ENCODE measurements at places on chromosomes 2 and 18.

DNA sequence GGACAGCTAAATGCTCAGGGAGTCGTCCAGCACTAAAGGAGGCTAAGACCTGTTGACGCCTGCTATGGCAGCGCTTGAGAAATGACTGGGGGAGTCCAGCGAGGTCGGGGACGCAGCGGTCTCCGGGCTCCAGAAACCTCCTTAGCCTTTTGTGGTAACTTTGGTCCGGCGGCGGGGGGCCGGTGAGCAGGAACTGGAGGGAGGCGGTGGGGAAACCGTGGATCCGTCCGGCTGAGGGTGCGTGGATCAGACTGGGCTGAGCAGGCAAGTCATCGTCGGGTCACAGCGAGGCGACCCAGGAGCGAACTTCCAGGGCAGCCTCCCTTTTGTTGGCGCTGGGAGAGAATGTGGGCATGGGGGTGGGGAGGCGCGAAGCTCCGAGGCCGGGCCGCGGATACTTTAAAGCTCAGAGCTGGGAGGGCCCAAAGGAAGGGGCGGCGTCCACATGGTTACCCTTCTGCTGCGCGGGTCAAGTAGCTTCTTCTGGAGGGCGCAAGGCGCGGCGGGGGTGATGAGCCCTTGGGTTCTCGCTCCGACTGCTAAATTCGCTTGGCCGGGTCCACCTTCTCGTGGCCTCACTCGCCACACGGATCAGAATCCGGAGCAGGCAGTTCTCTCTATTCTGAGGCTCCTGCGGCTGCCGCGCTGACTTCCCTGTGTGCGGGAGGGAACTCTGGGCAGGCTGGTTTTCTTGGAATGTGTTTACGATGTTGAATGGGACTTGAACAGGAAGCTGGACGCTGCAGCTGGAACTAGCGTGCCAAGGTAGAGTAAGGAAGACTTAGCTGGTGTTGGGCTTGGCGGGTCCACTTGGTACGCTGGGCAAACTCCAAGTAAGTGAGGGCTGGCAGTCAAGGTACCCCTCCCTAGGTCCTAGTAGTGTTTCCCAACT, 920 bp downstream of the GULP1 start:
- no peak for DNase-seq

DNA sequence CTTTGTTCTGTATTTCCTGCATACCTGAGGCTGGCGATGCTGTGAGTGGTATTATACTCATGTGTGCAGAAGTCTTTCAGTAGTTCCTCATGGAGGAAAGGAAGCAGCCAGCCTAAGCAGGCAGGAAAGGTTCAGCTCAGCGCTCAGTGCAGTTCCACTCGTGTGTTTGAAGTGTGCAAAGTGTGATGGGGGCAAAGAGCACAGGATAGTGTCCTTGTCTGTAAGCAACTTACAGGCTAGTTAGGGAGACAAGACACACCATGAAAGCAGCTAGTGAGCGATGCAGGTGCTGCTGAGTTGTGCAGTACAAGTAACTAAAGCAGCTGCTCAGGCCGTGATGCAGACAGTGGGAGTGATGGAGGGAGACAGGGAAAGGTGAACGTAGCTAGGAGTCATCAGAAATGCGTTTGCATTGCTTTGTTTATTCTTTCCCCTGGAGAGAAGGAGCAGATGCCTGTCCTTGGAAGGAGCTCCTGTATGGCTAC, 146.2 kb downstream of the LDLRAD4 start:
- DNase-seq: no peak

GRCh38 chr2:162932416-162932815, 93.8 kb upstream of the KCNH7 start:
- no peak for DNase-seq

DNA sequence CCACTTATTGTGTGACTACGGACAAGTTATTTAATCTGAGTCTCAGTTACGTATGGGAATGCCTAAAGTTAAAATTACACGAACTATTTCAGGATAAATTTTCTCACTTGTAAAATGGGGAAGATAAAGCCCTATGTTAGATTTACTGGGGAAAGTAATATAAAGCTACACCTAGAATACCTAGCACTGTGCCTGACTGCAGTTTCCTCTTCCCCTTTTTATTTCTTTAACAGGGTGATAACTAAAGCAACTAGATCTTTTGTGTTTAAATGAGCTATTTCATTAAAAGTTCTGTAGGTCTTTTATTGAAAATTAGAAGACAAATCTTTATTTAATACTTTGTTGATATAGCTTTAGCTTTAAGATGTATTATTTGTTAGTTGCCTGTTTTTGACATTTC, 5.0 kb downstream of the B3GNT2 start:
- no peak for DNase-seq

GRCh38 chr18:10705786-10706185, 180.0 kb downstream of the NAPG start:
- DNase-seq: no peak

DNA sequence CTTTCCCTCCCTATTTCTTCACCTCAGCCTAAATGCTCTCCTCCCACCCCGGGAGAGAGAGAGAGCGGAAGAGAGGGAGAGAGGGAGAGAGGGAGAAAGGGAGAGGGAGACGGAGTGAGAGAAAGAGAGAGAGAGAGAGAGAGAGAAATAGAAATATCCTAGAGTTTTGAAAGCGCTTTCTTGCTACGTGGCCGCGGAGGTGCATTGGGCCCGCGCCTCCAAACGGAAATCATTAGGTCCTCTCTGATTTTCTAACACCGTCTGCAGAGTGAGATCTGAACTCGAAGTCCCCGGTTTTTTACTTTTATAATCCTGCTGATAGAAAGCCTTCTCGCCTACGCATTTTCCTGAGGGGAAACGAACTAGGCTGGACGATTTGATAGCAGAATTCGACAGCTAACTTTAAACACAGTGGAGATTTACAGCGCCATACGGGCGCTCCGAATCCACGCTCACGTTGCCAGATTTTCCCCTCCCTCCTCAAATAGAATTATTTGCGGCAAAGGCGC, 903 bp upstream of the EVX2 start:
- DNase-seq: no peak

DNA sequence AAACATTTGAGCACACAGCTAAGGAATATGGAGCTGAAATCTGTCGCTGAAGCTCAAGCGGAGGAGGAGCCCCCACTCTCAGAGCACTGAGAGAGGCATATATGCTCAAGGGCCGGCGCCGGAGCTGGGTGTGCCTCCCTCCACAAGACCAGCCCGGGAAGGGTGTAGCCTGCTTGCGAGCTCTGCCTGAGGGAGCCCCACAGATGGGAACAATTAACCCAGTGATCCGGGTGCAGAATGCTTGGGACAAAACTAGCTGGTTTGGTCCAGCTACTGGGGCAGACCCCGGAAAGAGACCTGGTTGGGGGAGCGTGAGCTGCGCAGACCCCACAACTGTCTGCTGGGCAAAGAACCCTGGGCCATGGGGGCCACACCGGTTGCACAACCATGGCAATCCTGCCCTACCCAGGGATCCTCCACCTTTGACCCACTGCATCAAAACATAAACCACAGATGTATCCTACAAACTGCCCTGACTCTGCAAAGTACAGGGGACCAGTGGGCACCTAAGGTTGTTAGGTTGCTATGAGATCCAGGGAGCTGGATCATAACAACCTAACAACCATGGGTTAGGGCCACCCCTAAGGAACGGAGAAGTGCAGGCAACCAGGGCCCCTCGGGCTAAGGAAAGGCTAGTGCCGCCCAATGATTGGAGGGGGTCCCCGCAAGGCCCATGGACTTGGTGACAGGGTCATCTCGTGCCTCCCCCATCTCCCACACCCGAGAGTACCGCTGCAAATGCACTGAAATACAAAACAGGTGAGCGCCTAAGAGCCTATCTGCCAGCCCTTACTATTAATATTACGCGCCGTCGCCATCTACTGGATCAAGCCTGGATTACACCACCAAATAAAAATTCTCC, 53.4 kb upstream of the SCN1A start:
- DNase-seq: peak; percentile 53

Measured in activated CD8-positive, alpha-beta memory T cell treated with anti-CD3 and anti-CD28 coated beads, Interleukin-2, amount 50 U/mL, for 48 hours (primary cell).